ENCODE measurements at places on chromosomes 11 and 22. TPM values are rescaled to one million over a fixed set of nuclear protein-coding genes. Genes with fewer than 3 reads are reported as not detected.
A peak's percentile ranks its signal among the peaks of the same experiment; 100 is the strongest.

Gene DNAJB7
- not detected for total RNA-seq

Gene NNMT
- not detected for total RNA-seq

Gene PRAME
- total RNA-seq: not detected

Gene PACS1
- 73.3 TPM for total RNA-seq

Gene OR52N4
- 0.48 TPM for total RNA-seq

Gene PKP3
- total RNA-seq: not detected

Gene OR8A1
- not detected for total RNA-seq

GRCh38 chr22:29641700-29642330, 38.4 kb downstream of the NF2 start:
- no peaks in the 10 kb centered on the region for H3K4me1 ChIP-seq
- H3K27ac ChIP-seq: no peak overlapping the region
- H3K27me3 ChIP-seq: no peaks in the 10 kb centered on the region

- no peak overlapping the region for H3K4me3 ChIP-seq
- DNase-seq: no peak
- no peaks in the 10 kb centered on the region for H3K27me3 ChIP-seq
- H3K36me3 ChIP-seq: no peaks in the 10 kb centered on the region
Measured at GRCh38 chr11:75376175-75376574, 23.1 kb upstream of the RPS3 start.

GRCh38 chr11:115518983-115519628, 14.9 kb upstream of the CADM1 start:
- H3K36me3 ChIP-seq: no peaks in the 10 kb centered on the region
- no peaks in the 10 kb centered on the region for H3K27me3 ChIP-seq
- DNase-seq: no peak
- no peaks in the 10 kb centered on the region for H3K4me1 ChIP-seq
- H3K27ac ChIP-seq: no peak overlapping the region
- no peak overlapping the region for H3K4me3 ChIP-seq

DNA sequence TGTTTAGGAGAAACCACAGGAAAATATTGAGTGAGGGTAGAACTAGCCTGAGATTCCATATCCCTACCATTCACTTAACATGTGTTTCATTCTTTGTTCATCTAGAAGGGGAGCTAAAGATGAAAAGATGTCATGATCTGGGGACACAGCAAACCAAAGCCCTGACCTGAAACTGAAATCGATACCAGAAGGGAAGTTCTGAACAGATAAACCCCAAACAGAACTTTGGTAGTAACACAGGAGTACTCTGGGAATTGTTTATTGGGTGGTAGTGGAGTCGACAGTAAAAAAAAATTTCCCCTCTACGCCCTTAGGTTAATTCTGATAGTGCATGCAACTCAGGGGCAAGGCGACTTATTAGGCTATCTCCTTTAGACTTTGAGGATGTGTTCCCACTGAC, 27.2 kb downstream of the OR2AT4 start:
- no peak for DNase-seq
- no peaks in the 10 kb centered on the region for H3K4me1 ChIP-seq
- no peak overlapping the region for H3K27ac ChIP-seq
- H3K4me3 ChIP-seq: no peak overlapping the region
- H3K36me3 ChIP-seq: no peaks in the 10 kb centered on the region

GRCh38 chr22:24805790-24806662, at the start of gene SGSM1:
TSS of gene SGSM1 (plus strand) at chr22:24806211. CDS start at chr22:24806326, 115 bp downstream.
- H3K4me1 ChIP-seq: no peaks in the 10 kb centered on the region
- DNase-seq: peak; percentile 63
- no peaks in the 10 kb centered on the region for H3K27me3 ChIP-seq
- no peak within 1 kb of the TSS for H3K27ac ChIP-seq
- no peaks in the 10 kb centered on the region for H3K36me3 ChIP-seq
- peak within 1 kb of the TSS; percentile 63 for H3K4me3 ChIP-seq

GRCh38 chr22:49192180-49192856, 635.4 kb downstream of the BRD1 start:
- no peak overlapping the region for H3K27ac ChIP-seq
- no peak overlapping the region for H3K4me3 ChIP-seq
- no peaks in the 10 kb centered on the region for H3K27me3 ChIP-seq
- H3K36me3 ChIP-seq: no peaks in the 10 kb centered on the region

GRCh38 chr11:56917708-56918400, 70.9 kb upstream of the OR5AK2 start:
- no peak overlapping the region for H3K27ac ChIP-seq
- no peak for DNase-seq
- H3K27me3 ChIP-seq: no peaks in the 10 kb centered on the region

DNA sequence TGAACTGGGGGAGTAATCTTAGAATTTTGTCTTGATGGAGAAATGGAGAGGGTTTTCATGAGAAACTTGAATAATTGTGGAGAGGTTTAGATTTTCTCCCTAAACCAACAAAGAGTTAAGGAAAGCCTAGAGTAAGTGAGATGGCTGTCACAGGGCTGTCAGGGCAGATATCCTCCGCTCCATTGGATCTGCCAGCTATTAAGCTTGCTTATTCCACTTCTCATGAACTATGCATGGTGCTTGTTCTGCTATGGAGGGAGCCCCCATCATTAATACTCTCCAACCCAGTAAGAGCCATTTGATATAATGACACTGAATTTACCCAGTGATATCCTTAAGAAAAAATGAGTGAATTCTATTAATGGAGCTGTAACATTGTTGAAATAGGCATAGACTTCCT, 342.8 kb upstream of the MTNR1B start:
- DNase-seq: no peak
- H3K4me3 ChIP-seq: no peak overlapping the region
- H3K27me3 ChIP-seq: no peaks in the 10 kb centered on the region
- H3K4me1 ChIP-seq: no peaks in the 10 kb centered on the region
- no peaks in the 10 kb centered on the region for H3K36me3 ChIP-seq

GRCh38 chr11:2480874-2481220, 36.0 kb downstream of the KCNQ1 start:
- no peaks in the 10 kb centered on the region for H3K27me3 ChIP-seq
- H3K4me1 ChIP-seq: no peaks in the 10 kb centered on the region
- DNase-seq: no peak
- no peak overlapping the region for H3K27ac ChIP-seq
- no peaks in the 10 kb centered on the region for H3K36me3 ChIP-seq

- DNase-seq: no peak
- no peak overlapping the region for H3K27ac ChIP-seq
- no peaks in the 10 kb centered on the region for H3K4me1 ChIP-seq
- no peaks in the 10 kb centered on the region for H3K36me3 ChIP-seq
Measured at GRCh38 chr11:69538854-69539253, 57.4 kb downstream of the LINC01488 start.

GRCh38 chr22:48908547-48908946, 919.1 kb downstream of the BRD1 start:
- H3K4me1 ChIP-seq: peaks cover 13% of the 10 kb centered on the region
- H3K27ac ChIP-seq: no peak overlapping the region
- no peaks in the 10 kb centered on the region for H3K36me3 ChIP-seq
- no peak overlapping the region for H3K4me3 ChIP-seq
- no peaks in the 10 kb centered on the region for H3K27me3 ChIP-seq

DNA sequence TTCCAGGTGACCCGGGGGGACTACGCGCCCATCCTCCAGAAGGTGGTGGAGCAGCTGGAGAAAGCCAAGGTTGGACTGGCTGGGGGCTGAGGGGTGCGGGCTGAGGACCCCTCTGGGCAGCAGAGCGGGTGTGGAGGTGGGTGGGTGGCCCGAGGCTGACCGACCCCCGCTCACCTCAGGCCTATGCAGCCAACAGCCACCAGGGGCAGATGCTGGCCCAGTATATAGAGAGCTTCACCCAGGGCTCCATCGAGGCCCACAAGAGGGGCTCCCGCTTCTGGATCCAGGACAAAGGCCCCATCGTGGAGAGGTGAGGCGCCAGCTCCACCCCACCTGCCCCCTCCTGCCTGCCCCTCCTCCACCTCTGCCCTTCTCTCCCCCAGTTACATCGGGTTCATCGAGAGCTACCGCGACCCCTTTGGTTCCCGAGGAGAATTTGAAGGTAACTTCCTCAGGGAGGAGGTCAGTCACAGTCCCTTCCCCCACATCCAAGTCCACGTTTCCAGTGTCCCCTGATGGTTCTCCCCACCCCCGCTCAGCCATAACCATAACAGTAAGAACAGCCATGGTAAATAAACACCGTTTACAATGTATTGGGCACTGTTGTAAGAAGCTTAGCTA, 11.2 kb downstream of the DPP3 start:
- H3K4me3 ChIP-seq: no peak overlapping the region
- no peaks in the 10 kb centered on the region for H3K4me1 ChIP-seq
- no peak for DNase-seq
- H3K27me3 ChIP-seq: no peaks in the 10 kb centered on the region
- H3K36me3 ChIP-seq: no peaks in the 10 kb centered on the region

- H3K27ac ChIP-seq: no peak overlapping the region
- DNase-seq: no peak
- H3K4me1 ChIP-seq: peaks cover 4% of the 10 kb centered on the region
- peaks cover 16% of the 10 kb centered on the region for H3K27me3 ChIP-seq
- H3K36me3 ChIP-seq: no peaks in the 10 kb centered on the region
Measured at GRCh38 chr11:88508759-88509581, 171.4 kb upstream of the CTSC start.

DNA sequence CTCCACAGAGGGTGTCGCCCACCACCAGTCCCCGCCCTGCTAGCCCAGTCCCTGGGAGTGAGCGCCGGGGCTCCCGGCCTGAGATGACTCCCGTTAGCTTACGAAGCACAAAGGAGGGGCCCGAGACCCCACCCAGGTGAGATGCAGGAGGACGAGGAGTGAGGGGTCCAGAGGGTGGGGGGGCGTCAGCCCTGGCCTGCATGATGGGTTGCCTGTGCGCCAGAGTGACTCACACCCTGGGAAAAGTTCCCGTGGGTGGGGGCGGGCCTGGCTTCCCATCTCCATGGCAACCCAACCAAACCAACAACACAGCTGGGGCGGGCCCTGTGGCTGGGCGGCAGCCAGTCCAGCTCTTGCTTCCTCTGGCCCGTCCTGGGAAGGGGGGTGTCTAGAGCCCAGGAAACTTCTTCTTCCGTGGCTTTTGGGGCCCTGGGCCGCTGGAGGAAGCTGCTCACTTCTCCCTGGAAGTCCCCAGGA, 4.5 kb downstream of the GAS2L1 start:
- H3K4me3 ChIP-seq: no peak overlapping the region
- peaks cover 20% of the 10 kb centered on the region for H3K27me3 ChIP-seq
- H3K4me1 ChIP-seq: peaks cover 14% of the 10 kb centered on the region
- no peak overlapping the region for H3K27ac ChIP-seq
- no peaks in the 10 kb centered on the region for H3K36me3 ChIP-seq

- H3K4me1 ChIP-seq: no peaks in the 10 kb centered on the region
- DNase-seq: no peak
Measured at GRCh38 chr22:35480627-35481550, 59.7 kb upstream of the RASD2 start.

- H3K27me3 ChIP-seq: no peaks in the 10 kb centered on the region
- peak overlapping the region; percentile 44 for H3K4me3 ChIP-seq
- H3K27ac ChIP-seq: peak overlapping the region; percentile 59
- DNase-seq: no peak
- H3K4me1 ChIP-seq: peaks cover 30% of the 10 kb centered on the region
Measured at GRCh38 chr11:66068923-66069714, 953 bp upstream of the PACS1 start.

DNA sequence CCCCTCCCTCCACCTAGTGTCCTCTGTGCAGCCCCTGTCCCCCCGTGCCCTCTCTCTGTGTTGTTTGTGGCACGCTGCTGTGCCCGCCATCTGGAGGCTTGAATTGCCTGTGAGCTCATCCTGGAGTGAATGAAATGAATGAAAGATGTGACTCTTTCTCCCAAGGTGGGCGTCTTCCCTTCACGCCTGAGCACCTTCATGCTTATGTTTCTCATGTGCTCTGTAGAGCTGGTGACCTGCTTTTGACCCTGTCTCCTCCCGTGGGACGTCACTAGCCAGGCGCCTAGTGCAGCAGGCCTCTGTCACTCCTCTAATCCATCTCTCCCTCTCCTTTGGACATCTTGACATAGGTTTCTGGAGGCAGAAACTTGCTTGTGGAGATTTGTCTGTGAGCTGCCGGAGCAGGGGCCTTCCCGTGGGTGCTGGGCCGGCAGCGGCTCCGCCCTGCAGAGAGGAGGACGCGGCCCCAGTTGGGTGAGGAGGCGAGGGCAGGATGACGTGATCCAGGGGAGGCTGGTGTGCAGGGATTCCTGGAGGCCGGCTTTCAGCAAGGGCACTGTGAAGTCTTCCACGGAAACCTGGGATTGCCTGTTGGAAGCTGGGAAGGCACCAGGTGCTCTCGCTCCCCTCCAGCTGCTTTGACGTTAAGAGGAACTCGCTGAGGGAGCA, 40.6 kb downstream of the MUC6 start:
- DNase-seq: no peak
- H3K4me3 ChIP-seq: no peak overlapping the region
- H3K36me3 ChIP-seq: peaks cover 18% of the 10 kb centered on the region
- H3K27me3 ChIP-seq: no peaks in the 10 kb centered on the region

- H3K4me3 ChIP-seq: no peak overlapping the region
- no peak for DNase-seq
- H3K27ac ChIP-seq: no peak overlapping the region
- H3K36me3 ChIP-seq: no peaks in the 10 kb centered on the region
Measured at GRCh38 chr11:11981364-11981763, 27.1 kb downstream of the DKK3 start.

GRCh38 chr22:29012952-29013351, 48.7 kb downstream of the C22orf31 start:
- H3K4me3 ChIP-seq: no peak overlapping the region
- no peaks in the 10 kb centered on the region for H3K27me3 ChIP-seq
- no peak for DNase-seq
- H3K4me1 ChIP-seq: peaks cover 6% of the 10 kb centered on the region
- H3K36me3 ChIP-seq: no peaks in the 10 kb centered on the region
- H3K27ac ChIP-seq: no peak overlapping the region

Data from CD8-positive, alpha-beta memory T cell (primary cell).